ENCODE measurements at places on chromosomes 6 and 20.

DNA sequence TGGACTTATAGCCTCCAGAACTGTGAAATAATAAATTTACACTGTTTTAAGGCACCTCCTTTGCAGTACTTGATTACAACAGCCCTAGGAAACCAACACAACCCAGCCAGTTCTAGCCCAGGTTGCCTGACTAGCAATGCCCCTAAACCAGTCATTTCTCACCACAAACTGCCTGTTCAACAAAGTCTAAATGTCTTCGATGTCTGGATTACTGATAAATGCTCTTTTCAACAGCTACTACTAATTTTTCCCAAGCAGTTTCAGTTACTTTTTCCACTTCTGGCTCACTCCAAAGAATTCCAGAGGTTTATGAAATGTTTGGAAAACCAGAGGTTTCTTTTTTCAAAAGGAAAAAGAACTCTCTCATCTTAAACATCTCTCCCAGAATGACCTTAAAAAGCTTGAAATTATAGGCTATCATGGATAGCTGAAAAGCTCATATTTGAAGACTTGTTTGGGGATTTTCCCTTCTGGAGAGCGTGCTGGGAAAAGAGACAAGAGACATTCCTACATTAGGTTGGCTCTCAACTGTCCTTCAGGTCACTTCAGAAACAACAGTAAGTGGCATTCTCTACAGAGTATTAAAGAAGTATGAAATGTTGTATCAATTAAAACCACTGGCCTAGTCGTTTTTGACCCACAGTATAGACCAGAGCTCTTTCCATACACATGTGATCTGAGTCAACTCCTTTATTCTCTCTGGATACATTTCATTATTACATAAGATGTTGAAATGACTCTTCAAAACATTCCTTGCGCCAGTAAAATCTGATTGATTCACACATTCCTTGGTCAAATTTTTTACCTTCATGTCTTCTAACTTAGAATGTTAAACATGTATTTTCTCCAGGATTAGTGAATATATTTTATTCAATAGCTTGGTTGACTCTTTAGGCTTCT, 265.9 kb downstream of the COL12A1 start:
- DNase-seq = no peak

GRCh38 chr6:150304429-150304828, 64.4 kb upstream of the IYD start:
- DNase-seq = no peak

GRCh38 chr6:32814145-32814544, 2.7 kb downstream of the HLA-DOB start:
- DNase-seq = no peak

DNA sequence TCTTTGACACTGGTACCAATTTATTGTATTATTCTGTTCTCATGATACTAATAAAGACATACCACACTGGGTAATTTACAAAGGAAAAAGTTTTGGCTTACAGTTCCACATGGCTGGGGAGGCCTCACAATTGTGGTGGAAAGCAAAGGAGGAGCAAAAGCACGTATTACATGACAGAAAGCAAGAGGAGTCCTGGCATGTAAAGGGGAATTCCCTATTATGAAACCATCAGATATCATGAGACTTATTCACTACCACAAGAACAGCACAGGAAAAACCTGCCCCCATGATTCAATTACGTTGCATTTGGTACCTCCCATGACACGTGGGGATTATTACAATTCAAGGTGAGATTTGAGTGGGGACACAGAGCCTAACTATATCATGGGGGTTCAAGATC, 43.4 kb downstream of the SLC22A2 start:
- DNase-seq = no peak

GRCh38 chr20:16098890-16099639, 474.2 kb downstream of the KIF16B start:
- DNase-seq = no peak

DNA sequence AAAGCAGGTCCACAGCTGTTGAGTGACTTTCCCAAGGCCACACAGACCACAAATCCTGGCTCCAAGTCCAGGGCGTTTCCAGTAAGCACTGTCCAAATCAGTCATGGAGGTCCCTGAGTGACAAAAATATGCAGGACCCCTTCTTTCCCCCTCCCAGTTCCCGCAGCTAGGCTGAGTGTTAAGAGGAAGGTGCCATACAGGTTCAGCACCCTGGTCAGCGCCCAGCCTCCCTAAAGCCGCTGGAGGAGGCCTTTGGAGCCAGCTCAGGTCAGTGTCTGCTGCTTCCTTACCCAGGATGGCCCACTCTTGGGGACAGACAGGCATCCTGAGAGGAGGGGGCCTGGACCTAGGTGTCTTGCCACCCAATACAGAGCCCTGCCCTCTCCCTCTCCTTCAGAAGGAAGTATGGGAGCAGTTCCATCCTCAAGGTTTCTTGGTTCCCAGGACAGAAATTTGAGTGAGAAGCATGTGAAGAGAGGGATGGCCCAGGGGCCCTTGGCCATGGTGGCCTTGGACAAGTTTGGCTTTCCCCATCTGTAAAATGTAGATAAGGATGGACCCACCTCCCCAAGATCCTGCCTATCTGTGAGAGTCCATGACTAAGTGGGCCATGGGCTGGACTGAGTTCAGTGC, 13.2 kb downstream of the TMEM74B start:
- no peak for DNase-seq

GRCh38 chr6:136435101-136435500, 115.1 kb downstream of the MAP7 start:
- DNase-seq = no peak

DNA sequence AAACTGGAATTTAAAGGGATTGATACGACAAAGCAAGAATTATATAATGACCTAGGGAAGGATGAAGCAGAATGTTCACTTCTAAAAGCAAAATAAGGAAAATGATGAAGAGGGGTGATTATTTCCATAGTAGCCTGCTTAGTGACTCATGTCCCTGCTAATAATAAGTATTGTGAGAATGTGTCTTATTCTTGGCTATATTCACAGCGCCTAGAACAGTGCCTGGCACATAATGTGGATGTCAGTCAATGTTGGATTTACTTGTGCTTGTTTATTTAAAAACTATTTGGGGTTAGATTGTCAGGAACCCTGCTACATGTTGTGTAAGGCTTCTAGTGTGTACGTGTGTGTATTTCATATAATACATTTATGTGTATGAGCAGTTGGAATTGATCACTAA, 85.1 kb downstream of the ZFAND3 start:
- no peak for DNase-seq

DNA sequence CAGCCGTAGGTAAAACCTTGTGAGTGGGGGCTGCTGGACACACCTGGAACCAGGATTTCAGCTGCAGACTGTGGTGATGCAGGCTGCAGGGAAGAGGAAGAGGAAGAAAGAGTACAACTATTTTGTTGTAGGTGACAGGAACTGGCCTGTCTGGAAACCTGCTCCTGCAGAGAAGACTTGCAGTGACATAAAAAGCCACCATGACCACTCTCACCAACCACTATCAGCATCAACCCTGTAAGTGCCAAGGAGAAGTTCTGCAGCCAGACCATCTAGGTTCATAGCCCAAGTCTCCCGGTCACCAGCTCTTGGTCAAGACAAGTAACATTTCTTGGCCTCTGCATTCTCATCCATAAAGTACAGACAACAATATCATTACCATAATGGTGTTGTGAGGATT, 91.2 kb downstream of the PREX1 start:
- no peak for DNase-seq

DNA sequence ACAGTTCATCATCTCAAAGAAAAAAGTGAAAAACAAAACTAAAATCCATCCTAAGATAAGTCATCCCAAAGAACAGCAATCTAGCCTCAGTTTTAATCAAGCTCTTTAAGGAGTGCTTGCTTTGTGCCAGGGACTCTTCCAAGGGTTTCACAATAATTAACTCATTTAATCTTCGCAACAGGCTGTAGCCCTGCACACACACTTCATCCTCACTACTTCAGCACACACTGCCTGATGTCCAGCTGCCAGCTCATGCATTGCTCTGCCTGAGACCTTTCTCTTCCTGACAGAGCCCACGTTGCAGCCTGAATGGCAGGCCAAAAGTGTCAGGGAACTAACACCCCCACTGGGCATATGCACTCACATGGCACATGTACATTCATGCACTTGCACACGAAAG, 21.2 kb upstream of the PTPRT start:
- no peak for DNase-seq

- no peak for DNase-seq
Measured at GRCh38 chr20:12217382-12217781, 299.7 kb downstream of the BTBD3 start.

GRCh38 chr6:5850848-5851255, 155.9 kb downstream of the NRN1 start:
- DNase-seq = no peak

- no peak for DNase-seq
Measured at GRCh38 chr6:164021589-164022250, 607.2 kb downstream of the QKI start.

- no peak for DNase-seq
Measured at GRCh38 chr6:123941855-123942254, 138.2 kb downstream of the NKAIN2 start.

DNA sequence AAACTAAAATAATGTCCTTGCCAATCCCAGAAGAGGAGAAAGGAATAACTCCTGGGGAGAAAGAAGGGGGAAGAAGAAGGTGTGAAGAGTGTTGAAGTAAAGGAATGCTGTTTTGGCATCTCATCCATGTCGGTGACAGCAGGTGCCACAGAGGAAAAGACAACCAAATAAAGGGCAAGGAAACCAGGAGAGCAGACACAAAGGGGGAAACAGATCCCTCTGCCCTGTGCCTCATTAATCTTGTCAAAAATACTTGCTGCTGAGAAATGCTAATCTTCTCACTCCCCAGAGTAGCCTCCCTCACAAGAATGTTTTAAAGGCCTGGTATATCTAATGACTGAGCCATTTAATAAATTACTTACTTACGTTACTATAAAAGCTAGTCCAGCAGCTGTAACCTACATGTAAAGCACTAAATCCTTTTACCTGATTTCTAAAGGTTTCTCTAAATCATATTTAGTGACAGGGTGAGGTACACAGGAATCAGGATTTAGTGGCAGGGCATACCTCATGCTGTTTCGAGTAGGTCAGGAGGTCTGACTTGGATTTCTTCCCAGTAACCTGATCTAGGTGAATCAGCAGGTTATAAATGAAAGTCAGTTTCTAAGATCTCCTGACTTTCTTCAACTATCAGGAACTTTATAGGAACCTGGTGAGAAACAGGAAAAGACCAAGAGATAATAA, 377.1 kb downstream of the CENPW start:
- DNase-seq = no peak

GRCh38 chr6:106087548-106088325, 1.6 kb downstream of the PRDM1 start:
- DNase-seq = no peak

GRCh38 chr20:20887593-20888265, 175.3 kb upstream of the RALGAPA2 start:
- DNase-seq = no peak

DNA sequence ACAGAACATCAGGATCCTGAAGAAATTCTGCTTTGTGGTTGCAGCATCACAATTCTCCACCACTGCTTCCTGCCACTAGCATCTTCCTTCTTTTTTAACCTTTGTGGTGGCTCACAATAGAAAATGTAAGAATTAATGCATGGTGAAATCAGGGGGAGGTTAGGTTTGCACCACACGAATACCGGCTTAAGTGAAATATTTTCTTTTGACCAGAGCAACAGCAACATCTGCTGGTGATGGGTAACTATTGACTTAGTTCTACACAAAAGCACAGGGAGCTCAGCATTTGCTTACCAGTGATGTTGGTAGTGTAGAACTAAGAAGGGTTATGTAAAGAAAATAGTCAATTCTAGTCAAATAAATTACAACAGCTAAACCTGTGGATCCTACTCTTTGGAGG, 280.5 kb downstream of the SYNE1 start:
- no peak for DNase-seq

DNA sequence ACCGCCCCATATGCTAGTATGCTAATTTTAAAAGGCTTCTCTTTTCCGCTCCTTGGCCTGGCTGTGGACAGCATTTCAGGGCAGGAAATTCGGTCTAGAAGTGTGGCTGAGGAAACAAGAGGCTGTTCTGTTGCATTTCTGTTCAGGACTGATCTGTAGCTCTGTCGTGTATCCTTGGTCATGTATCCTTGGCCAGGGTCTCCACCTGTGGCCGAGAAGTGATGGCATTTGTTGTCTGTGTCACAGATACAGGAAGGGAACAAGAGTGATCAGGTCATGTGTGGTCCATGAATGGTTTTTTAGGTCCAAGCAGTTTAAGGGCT, 300.5 kb upstream of the SUPT3H start:
- no peak for DNase-seq
